ENCODE measurements at places on chromosomes 13 and 19. TPM values are rescaled to one million over a fixed set of nuclear protein-coding genes. Genes with fewer than 3 reads are reported as not detected.

The SPC24 gene
- total RNA-seq = 3.4 TPM

The FTL gene
- 1,813 TPM for total RNA-seq

- DNase-seq = no peak
Measured at GRCh38 chr19:46759206-46759605, 13.0 kb upstream of the STRN4 start.

- DNase-seq = no peak
Measured at GRCh38 chr19:3673506-3674439, 26.5 kb downstream of the PIP5K1C start.

DNA sequence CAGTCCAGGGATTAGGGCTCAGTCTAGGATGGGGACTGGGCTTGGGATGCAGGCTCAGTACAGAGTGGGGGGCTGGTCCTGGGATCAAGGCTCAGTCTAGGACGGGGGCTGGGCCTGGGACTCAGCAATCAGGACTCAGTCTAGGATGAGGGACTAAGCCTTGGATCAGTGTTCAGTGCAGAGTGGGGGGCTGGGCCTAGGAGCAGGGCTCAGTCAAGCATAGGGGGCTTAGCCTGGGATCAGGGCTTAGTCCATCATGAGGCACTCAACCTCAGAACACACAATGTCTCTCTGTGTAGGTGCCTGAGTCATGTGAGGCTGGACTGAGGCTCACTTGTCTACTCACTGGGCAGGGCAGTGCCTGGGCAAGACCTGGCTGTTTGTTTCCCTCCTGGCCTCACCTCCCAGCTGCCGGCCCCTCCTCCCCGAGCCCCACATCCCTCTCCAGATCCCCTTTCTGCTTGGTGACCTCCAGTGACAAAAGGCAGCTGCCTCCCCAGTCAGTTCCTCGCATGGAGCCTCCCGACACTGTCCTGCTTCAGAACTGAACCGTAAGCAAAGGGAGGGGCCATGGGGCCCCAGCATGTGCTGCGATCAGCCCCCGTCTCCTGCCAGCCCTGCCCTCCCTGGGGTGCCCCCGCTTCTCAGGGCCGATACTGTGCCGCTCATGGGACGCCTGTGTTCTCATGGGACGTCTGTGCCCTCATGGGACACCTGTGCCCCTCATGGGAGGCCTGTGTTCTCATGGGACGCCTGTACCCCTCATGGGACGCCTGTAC is 6.5 kb upstream of the S1PR4 start:
- no peak for DNase-seq

The LHB gene
- total RNA-seq = 0.55 TPM

- no peak for DNase-seq
Measured at GRCh38 chr19:55625004-55625326, 599 bp upstream of the ZNF784 start.

GRCh38 chr13:24168392-24168750 is 7.9 kb downstream of the SPATA13 start:
- no peak for DNase-seq

- peak; percentile 92 for DNase-seq
Measured at GRCh38 chr19:12788682-12789097, 2.6 kb upstream of the JUNB start.

- no peak for DNase-seq
Measured at GRCh38 chr13:79485014-79485811, 4.3 kb downstream of the NDFIP2 start.

The GARIN5A gene
- 1.5 TPM for total RNA-seq

DNA sequence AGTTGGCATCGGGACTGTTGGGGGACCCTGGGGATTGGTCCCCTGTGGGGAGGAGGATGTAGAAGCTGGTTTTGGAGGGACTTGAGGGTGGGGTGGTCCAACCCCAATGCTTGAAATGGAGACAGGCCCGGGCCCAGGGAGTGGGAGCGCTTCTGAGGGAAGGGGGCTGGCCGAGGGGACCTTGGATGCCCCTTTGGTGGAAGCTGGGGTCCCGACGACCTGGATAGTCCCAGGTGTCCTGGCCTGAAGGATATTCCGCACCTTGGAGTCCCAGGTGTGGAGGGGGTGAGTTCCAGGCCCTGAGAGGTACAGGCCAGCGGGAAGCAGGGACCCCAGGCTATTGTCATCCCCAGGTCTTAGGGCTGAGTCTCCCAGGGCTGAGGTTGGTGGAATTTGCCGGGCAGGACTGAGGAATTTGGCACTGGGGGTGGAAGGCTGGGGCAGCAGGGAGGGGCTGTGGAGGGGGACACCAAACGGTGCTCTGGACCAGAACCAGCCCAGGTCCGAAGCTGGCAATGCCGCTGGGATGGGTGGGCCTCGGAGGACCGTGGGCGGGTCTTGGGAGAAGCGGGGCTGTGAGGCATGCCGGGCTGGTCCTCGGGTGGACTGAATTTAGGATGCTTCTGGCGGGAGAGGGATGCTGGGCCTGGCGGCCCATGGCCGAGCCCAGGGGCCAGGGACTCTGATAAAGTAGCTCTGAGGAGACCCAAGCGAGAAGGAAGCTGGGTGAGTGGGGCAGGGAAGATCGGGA is 1.8 kb downstream of the HDGFL2 start:
- peak; percentile 32 for DNase-seq

The URI1 gene
- total RNA-seq = 35.2 TPM

DNA sequence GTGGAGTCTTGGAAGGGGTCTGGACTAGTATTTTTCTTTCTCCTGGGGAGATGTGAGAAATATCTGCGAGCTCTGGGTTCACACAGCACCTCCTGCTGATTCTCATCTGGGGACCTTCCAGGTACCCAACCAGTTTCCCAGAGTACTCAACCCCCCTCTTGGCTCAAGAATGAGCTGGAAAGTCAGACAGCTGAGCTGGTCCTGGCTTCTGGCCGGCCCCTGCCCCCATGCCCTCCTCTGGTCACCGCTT is 2.2 kb upstream of the PDE4A start:
- no peak for DNase-seq

DNA sequence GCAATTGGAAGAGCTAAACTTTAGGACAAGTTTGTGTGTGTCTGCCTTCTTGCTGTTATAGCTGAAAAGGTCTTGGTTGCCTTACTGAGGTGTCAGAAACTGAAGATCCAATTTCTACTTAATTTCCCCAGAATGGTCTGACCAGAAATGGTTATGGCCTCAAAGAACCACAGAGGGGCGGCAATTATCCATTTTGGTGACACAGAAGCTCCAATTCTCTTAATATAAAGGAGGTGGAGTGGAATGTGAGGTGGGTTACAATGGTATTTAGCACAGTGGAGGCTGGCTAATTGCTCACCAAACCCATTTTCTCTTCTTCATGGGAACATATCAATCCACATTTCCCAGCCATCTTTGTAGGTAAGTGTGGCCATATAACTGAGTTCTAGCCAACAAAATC is 1157.2 kb downstream of the OLFM4 start:
- DNase-seq = no peak

DNA sequence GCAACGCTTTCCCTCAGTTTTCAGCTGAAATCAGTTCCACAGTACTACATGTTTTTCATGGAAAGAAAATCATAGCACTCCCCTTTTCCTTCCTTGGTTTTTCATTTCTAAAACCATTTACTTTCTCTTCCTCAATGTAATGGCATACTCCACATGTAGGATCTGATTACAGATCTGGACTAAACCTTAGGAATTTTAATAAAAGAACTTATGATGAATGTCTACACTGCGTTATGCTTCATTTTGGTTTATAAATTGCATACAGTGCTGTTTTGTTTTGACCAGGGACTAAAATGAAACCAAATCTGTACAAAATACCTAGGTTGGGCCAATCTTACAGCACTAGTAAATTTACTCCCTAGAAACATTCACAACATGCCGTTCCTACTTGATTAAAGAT is 589.9 kb downstream of the TBC1D4 start:
- no peak for DNase-seq

DNA sequence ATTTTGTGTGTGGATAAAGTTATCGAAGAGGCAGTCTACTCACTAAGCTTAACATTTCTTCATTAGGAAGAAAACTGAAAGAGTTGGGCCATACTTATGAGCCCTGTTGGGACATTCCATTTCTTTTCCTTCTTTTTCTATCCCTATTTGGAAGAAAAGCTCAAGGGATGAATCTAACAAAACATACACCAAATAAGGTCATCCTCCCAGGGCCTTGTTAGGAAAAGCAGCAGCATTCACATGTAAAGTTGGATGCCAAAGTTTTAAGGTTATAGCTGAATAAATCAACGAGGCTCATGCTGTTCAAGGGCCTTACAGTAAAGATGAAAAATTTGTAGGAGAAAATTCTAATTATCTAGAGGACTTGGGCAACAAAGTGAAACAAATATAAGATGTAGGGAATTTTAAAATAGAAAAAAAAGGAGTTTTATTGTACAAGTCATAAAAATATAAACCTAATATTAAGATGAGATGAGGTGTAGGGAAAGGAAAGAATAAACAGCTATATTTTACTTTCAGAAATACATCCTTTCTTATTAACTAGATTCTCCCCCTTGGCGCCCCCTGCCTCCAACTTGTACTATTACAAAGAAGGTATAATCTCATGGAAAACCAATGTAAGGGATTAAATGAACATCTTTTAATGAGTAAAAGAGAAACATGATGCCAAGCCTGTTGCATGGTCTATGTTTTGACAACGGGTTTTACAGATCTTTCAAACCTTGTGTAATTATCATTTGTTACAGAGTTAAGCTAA is 160.4 kb downstream of the PCDH20 start:
- no peak for DNase-seq

- peak; percentile 84 for DNase-seq
Measured at GRCh38 chr19:36489920-36490415, 607 bp upstream of the ZNF566 start.

DNA sequence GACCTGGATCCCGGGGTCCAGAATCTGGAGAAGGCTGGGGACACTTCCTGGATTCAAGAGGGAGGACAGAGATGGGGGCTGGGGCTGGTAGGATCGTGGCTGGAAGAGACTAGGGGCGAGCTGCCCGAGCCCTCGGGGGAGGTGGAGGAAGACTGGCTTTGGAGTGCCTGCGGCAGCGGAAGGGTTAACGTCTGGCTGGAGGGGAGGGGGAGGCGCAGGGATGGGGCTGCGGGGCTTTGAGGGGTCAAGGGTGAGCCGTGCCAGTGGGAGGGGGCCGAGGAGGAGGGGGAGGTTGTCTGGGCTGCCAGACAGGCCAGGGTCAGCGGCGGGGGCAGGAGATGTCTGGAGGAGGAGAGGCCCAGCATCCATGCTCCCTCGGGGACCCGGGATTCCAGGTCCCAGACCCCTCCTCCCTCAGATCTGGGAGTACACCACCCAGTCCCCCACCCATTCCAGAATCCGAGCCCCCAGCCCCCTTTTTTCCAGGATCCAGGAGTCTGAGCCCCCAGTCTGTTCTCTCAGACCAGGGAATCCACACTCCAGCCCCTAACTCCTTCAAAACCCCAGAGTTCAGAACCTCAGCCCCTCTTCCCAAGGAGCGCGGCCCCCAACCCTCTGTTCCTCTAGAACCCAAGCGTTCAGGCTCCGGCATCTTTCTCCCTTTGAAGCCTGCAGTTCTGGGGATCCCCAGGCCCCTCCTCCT is 3.2 kb upstream of the SPACA6 start:
- peak; percentile 68 for DNase-seq

The CERS1 gene
- total RNA-seq = 0.80 TPM

DNA sequence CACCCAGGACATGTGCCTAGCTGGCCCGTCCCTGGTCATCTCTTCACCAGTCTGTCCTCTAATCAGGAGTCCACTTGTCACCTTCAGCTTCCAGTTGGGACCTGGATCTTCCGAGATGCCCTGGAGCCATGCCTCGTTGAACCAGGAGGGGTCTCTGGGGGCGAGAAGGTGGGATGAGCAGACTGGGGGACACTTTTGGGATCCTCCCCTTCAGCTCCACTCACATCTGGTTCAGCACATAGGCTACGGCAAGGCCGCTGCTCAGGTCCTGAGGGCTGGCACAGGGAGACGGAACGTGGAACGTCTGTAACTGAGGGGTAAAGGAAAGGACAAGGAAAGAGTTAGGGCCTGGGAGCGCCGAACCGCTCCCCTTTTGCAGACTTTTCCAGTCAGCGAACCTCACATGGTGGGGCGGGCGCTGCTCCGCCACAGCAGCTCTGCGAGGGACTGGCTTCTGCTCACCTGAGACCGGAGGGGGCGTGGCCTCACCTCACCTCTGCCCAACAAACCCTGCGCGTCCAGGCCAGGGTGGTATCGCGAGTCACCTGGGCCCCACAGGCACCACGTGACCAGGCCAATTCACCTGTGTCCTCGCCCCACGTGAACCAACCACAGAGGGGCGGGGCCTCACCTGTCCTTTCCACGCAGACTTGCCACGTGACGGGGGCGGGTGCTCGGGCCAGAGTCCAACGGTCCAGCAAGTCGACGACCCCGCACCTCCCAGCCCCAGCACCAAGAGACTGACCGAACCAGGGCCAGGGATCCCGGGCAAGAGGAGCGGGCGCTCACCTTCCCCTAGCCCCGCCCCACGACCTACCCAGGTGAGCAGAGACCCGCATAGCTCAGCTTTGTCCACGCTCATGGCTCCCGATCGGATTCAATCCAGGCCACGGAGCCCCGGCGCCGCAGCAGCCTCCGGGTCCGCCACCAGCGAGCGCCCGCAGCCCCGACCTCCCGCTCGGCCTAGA is at the start of gene HOOK2:
Gene HOOK2, minus strand, starts transcription at position 965 of the 968 bp plus-strand sequence. Its CDS starts 103 bp downstream, at position 862.
- DNase-seq = no peak

The ZNF557 gene
- 6.3 TPM for total RNA-seq

- DNase-seq = no peak
Measured at GRCh38 chr13:103960001-103960400, 893.8 kb upstream of the SLC10A2 start.

GRCh38 chr19:23774106-23774505 is 15.4 kb upstream of the ZNF681 start:
- no peak for DNase-seq

- no peak for DNase-seq
Measured at GRCh38 chr19:5046339-5047039, 77.6 kb downstream of the KDM4B start.
